Erythroblast (primary cell): ENCODE measurements at places on chromosomes 4 and X.

DNA sequence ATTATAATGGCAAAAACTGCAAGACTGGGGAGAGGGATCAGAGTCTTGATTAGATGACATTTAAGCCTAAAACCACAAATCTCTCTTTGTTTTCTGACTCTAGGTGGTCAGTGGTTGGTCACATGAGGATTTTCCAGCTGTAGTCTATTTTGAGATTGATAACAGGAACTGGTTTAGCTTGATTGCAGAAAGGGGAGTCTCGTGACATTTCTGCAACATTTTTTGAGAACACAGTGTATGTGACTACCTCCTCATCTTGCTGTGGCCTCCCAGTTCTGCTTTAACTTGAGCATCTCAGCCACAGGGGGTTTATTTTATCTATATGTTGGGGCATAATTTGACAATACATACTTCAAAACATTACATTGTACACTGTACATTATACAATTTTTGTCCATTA lies 726.4 kb upstream of the MAGEB2 start:
- DNase-seq = no peak

DNA sequence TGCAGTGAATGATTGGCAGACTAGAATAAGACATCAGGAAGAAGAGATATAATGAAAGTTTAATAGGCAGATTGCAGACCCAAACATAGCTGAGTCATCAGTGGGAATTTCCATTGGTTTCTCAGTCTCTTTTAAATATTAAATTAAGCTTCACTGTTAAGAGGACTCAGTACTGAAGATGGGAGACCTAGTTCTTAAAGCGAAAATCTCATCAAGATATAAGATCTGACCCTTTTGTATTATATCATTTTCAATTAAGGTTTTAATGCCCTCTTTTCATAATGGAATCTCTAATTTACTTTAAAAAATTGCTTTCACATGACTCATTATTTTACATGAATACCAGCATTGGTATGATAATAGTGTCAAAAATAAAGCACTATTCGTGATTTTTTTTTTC lies 168.9 kb upstream of the ATOH1 start:
- no peak for DNase-seq

GRCh38 chrX:109635146-109635545 lies 10.2 kb upstream of the KCNE5 start:
- peak; percentile 29 for DNase-seq

DNA sequence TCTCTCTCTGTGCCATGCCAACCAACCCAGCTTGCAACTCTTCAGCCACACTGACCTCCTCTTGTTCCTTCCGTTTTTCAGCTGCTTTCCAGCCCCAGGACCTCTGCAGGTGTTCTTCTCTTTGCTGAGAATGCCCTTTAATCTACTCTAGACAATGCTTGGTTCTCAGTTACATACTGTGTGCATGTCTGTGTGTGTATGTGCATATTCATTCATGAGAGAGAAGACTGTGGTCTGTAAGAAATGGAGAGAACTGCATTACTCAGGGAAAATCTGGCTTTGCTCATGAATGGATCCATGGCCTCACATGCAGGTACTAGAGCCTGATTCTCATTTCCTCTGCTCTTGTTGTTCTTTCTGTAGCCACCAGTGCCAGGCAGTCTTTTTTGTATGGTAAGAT lies 636.9 kb upstream of the TENM3 start:
- no peak for DNase-seq

GRCh38 chr4:46270986-46271596 lies 118.8 kb downstream of the GABRA2 start:
- peak; percentile 55 for DNase-seq

GRCh38 chrX:71181558-71181909 lies 36.9 kb downstream of the NLGN3 start:
- peak; percentile 65 for DNase-seq

- no peak for DNase-seq
Measured at GRCh38 chr4:98237204-98237603, 24.0 kb upstream of the RAP1GDS1 start.

DNA sequence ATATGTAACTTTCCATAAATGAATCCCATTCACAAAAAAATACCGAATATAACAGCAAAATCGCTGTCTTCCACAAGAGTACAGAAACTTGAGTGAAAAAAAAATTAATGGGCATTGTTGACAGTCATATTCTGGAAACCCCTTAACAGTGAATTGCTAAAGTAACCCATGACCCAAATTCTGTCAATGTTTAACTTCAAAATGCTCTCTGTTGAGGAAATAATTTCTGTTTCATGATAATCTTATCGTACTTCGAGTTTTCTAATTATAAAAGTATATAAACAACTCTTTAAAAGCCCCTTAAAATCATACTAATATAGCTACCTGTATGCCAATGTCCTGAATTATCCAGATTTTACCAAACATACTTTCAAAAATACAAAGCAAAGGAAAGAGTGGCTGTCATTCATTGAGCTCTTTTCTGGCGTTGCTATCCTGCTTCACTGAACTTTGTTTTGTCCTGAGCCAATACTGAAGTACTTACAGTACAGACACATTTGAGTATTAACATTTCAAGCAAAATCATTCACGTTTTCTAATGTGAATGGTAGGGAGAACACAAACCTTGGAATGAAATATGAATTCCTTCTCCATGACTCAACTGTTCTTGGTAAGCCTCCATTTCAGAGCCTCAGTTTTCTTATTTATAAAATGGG lies 2.4 kb downstream of the XAGE3 start:
- DNase-seq = no peak

DNA sequence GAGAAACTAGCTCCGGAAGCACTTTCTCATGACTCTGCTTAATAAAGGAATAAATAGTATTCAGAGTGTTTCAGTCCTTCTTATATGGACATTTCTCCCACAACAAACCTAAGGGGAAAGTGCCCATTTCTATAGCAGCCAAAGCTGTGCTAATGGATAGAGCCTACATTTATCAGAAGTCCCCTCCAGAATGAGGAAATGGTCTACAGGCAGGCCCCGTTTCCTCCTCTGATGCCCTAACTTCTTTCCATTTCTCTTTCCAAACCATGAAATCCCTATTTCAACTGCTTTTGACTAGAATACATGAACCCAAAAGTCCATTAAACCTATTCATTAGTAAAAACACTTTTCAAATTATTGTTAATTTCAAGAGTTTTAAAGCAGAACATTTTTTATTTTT lies 4.5 kb downstream of the ACSL1 start:
- no peak for DNase-seq

- DNase-seq = peak; percentile 66
Measured at GRCh38 chrX:101407167-101407747, 468 bp downstream of the GLA start.

GRCh38 chr4:99664716-99665115 lies 7.1 kb upstream of the C4orf54 start:
- DNase-seq = no peak

DNA sequence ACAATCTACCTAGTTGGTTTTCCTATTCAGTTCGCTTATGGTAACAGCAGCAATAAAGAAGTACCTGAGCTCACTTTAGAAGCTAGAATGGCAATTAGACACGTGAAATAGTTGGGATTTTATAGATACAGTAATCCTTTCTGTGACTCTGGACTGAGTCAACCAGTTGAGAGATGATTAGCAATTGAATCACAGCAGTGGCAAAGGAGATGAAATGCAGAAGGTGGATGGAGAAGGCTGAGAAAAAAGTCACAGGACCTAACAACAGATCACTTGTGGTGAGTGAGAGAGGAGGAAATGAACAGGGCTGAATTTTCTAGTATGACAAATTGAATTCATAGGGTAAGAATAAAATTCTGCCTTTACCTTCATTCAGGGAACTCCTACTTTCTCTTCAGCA lies 197.1 kb upstream of the MAGEB18 start:
- DNase-seq = no peak

DNA sequence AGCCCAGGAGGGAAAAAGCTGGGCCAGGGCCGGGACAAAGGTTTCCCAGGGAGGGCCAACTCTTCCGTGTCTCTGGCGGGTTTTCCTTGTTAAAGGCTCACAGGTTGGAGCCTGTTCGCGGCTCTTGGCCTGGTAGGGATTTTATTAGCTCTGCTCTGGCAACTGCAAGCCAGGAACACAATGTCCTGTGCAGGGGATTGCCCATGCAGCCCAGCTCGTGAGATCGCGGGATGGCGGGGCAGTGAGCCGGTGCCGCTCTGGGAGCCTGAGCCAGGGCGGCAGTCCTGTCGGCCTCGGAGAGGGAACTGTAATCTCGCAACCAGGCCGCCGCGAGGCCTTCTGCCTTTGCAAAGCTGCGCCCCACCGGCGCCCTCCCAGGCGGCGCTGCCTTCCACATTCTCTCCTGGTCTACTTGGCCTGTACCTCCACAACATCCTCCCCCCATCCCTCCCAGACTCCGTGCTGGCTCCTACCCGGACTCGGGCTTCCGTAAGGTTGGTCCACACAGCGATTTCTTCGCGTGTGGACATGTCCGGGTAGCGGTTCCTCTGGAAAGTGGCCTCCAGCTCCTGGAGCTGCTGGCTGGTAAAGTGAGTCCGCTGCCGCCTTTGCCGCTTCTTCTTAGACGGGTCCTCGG lies 2.1 kb downstream of the PITX2 start:
- peak; percentile 33 for DNase-seq

DNA sequence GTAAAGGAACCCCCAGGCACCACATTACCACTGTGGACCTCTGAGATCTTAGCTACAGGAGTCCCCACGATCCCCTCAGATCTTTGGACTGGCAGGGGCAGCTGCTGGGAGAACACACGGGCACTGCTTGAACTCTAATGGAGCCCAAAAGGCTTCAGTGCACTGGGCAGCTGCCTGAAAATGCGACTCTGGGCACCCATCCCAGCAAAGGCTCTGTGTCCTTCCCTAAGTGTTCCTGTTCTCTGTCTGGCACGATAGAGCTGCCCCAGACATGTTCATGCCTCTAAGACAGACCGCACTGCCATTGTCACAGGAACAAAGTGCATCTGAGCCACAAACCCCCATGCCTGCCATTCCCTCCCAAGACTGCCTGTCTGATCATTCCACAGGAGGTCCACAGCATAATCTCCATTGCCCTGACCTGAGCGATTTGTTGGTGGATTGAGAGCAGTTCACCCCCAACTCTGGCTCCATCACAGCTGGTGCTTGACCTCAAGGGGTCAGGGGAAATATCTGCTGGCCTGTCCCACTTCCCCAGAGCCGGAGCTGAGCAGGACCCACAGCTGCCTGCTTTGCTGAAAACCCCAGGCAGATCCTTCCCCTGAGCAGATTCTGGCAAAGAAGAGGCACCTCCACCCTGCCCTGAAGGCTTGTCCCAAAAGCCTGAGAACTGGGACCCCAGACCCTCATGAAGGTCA lies 436.0 kb upstream of the INTU start:
- no peak for DNase-seq

GRCh38 chr4:184400891-184401290 lies 73.5 kb downstream of the IRF2 start:
- no peak for DNase-seq

DNA sequence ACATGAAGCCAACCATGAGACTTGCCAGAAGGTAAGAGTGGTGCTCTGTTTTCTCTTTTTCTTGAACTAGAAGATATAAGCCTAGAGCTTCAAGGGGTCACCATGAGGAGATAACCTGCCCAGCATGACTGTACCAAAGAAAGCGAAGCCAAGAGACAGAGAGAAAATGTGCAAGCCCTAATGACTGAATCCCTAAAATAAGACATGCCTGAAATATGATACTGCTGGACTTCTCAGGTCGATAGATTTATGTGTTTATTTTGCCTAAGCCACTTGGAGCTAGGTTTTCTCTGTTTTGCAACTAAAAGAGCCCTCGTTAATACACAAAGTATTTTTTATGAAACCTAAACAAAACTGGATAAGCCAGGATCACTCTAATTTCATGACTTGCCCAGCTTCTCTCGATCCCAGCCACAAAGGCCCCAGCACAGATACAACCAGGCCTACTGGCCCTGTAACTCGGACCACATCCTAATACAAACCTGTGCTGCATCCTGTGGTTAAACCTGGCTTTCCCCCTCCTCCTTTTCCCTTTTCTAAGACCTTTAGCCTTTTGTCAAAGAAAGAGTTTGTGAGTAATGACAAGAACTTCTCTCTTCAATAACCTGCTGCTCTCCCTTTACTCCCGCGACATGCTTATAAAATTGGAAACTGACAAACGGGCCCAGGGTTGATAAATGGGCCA lies 185.8 kb downstream of the APBB2 start:
- no peak for DNase-seq

DNA sequence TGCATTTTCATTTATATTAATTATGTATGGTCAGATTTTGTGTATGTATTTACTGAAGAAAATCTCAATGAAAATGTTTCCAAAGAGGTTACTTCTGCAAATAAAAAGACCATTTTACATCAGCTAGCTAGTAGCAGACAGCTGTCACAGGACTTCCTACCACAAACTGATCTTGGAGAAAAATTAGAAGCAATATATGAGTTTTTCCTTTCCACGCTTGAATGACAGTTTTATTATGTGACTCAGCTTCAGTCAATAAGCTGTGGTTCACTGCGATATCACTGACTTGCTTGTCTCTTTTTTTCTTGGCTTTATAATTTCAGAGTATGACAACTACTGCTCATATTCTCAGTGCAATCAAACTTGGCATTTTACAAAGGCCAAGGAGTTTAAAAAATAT lies 787.4 kb upstream of the GALNTL6 start:
- no peak for DNase-seq

GRCh38 chr4:181219783-181220416 lies 1023.3 kb upstream of the TENM3 start:
- DNase-seq = no peak

- no peak for DNase-seq
Measured at GRCh38 chr4:5656415-5656814, 51.9 kb downstream of the EVC2 start.

DNA sequence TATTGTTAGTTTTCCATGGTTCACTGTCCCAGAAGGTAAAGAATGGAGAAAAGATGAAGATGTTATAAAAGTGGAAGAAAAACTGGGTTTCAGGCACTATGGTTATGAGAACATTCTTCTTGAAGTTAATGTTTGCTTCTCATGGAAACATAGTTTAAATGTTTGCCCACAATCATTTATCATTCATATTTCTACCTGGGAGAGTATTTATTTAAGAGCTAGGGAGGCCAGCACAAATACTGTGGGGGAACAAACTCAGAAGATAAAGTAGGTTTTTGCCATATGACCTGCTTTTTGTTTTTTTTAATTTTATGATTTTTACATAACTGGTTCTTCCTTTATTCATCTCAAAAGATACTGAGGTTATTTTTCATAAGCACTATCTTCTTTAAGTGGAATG lies 96.8 kb downstream of the GC start:
- DNase-seq = no peak

GRCh38 chr4:123598331-123598730 lies 201.7 kb downstream of the SPRY1 start:
- DNase-seq = no peak
